ENCODE measurements at places on chromosomes 16 and 17.

DNA sequence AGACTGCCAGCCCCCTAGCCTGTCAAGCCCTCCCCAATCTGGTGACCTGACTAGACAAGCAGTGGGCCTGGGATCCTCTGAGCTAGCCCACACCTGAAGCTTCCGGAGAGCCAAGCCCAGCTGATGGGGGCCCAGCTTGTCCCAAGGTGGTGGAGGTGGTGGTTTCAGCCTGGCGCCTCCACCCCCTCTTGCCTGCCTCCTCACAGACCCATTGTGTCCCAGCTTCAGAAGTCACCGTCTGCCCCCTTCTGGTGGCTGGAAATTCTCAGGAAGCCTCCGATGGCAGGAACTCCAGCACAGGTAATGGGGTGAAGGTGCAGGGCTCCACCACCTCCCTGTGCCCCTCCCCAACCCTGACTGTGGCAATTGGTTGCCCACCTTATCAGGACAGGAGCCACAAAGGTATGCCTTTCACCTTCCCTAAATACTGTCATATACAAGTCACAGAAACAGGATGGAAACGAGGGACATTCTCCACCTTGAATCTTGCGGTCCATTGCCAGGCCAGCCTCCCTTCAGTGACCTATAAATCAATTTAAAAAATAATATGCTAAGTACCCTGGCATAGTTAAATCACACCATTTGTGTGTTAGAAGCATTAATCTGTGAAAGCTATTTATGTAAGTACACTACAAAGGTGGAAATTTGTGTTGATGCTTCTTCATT, 66.0 kb upstream of the ZNF423 start:
- peak; percentile 58 for DNase-seq

- DNase-seq: peak; percentile 98
Measured at GRCh38 chr16:54654429-54654828, 276.2 kb upstream of the IRX5 start.

- no peak for DNase-seq
Measured at GRCh38 chr17:17819561-17819995, 17.2 kb downstream of the SREBF1 start.

DNA sequence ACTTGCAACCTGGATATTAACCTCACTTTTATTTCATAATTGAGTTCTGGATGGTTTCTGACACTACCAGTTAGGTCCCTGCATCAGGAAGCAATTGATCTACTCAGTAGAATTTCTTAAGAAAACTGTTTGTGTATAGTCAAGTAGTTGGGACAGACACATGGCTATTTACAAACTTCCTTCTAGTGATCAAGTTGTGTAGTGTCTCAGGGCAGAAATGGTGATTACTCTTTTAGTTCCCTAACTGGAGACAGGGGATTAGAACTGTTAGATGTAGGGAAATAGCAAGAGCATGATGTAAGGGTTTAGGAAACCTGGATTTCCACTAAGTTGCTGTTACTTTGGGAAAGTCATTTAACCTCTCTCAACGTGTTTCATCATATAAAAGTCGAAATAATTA, 30.4 kb downstream of the TMEM100 start:
- no peak for DNase-seq

DNA sequence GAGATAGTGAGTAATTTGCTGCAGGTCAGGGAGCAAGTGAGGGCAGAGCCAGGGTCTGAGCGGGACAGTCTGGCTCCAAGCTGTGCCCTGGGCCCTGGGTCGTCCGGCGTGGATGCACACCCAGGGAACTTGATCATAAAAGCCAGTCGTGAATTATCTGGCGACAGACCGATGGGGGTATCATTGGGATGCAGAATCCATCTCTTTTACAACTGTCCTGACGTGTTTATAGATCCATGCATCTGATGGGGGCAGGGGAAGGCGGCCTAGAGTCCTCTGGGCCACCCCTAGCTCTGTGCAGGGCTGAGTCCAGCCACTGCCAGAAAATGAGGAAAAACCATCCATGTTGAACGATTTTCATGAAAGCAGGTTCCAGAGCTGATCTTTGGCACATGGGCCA, 332.8 kb downstream of the C16orf95 start:
- DNase-seq: no peak

- DNase-seq: no peak
Measured at GRCh38 chr16:379961-380761, 1.6 kb downstream of the PGAP6 start.

DNA sequence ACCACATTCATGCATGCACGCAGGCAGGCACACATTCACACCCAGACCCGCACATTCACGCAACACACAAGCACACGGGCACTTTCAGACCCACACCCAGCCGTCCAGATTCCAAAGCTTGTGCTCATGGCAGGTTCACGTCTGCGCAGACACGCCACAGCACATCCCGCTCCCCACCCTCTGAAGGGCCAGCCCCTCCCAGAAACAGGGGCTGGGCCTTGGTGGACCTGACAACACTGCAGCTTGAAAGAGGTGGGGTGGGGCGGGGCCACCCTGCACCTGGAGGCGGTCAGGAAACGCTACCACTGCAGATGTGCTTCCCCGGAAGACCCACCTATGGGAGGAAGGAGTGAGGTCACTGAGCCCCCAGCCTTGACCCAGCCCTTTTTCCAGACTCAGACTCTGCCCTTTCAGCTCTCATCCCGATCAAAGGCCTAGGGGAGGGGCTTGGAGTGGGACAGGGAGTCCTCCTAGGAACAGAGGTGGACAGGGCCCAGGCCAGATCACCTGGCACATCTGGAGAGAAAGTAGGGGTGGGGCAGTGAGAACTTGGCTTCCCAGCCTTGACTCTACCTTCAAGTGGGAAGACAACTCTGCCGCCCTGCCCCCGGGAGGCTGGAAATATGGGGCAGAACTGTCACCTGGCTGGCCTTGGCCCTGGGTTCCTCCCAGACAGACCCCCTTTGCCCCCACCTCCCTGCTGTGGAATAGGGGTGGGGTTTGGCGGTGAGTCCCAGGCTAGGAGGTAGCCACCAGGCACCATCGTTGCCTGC, 11.0 kb downstream of the P3H4 start:
- no peak for DNase-seq

DNA sequence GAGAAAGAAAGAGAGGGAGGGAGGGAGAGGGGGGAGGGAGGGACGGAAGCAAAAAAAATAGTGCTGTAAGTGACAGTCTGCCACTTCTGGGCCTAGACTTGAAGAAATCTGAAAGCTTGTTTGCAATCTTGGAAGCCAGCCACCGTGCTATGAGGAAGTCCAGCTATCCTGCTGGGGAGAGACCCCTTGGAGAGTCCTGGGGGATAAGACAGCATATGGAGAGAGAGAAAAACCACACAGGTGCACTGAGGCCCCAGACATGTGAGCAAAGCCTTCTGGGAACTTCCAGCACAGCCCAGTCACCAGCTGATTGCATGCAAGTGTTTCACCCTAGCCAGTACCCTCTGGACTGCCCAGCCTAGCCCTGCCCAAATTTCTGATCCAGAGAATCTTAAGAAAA, 12.6 kb upstream of the ALOX12B start:
- no peak for DNase-seq

DNA sequence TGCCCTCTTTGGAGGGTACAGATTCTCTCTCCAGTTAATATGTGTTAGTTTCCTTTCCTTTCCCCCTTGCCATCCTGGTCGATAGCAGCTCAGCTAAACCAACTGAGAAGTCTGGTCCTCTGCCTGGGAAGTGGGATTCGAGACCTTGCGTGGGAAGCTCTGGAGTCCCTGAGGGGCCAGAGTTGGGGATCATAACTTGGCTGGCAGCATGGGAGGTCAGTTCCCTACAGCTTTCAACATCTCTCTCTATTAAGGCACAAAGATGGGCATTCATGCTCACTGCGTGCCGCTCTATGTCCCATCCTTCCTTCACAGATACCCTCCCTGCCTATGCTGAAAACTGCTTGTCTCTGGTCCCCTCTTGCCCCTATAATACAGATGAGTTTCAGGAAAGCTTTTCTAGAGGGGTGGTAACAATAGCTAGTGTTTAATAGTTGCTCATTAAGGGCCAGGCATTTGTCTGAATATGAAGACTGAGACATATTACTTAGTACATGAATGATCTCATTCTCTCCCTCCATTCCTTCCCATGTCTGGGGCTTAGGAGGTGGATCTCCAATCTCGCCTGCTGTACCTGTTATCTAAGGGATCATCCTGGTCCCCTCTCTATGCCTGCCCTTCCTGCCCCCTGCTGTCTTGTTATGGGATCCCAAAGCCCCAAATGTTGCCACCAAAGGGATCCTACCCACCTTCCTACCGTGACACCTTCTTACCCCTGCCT, 10.8 kb downstream of the THRA start:
- no peak for DNase-seq

DNA sequence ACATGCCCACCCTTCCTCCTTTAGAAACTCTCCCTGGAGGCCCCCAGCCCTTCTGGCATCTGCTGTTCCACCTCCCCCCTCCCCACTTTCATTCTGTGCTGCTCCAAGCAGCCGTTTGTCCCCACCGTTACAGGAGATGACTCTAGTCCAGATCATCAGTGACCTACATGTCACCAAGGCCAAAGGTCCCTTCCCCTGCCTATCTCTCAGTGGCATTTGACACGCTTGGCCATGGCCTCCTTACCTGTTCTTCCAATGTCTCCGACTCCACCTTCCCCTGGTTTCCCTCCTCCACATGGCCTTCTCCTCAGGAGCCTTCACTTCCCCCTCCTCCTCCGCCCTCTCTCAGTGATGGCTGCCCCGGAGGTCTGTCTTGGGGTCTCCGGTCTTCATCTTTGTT, 9.4 kb downstream of the TMEM92 start:
- no peak for DNase-seq
